GM12865 (cell line): ENCODE measurements at places on chromosomes 11 and 22.

GRCh38 chr11:70543611-70544010 is 145.3 kb downstream of the CTTN start:
- DNase-seq = no peak

- no peak for DNase-seq
These were observed 63.0 kb upstream of the THY1 start for GRCh38 chr11:119486016-119486415.

DNA sequence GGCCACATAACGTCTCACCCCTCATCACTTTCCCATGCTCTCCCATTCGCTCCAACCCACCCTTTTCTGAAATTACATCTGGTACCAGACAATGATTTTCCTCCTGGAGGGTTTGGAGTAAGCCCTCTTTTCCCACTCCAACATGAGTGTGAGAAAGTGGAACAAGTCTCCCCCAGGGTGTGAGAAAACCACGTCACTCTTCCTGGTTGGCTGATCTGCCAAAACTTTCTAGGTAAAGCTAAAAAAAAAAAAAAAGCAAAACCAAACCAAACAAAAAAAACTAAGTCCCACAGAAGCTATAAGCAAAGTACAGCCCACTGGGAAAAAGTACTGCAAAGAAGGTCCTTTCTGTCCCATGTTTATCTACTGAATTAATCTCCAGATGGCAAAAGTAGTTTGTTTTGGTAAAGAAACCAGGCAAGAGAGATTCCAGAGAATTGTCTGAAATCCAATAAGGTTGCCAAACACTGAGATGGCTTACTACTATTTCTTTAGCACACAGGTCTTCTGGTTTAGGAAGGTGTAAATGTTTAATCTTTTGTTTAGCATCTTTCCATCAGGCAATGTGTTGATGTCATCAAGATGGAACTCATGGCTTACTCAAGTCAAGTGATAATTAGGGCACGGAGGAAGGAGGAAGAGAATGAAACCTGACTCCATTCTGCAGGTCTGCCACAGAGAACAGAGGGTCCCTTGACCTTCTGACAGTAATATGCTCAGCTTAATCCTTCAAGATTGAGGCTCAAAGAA is 395.6 kb downstream of the LARGE1 start:
- DNase-seq = no peak

DNA sequence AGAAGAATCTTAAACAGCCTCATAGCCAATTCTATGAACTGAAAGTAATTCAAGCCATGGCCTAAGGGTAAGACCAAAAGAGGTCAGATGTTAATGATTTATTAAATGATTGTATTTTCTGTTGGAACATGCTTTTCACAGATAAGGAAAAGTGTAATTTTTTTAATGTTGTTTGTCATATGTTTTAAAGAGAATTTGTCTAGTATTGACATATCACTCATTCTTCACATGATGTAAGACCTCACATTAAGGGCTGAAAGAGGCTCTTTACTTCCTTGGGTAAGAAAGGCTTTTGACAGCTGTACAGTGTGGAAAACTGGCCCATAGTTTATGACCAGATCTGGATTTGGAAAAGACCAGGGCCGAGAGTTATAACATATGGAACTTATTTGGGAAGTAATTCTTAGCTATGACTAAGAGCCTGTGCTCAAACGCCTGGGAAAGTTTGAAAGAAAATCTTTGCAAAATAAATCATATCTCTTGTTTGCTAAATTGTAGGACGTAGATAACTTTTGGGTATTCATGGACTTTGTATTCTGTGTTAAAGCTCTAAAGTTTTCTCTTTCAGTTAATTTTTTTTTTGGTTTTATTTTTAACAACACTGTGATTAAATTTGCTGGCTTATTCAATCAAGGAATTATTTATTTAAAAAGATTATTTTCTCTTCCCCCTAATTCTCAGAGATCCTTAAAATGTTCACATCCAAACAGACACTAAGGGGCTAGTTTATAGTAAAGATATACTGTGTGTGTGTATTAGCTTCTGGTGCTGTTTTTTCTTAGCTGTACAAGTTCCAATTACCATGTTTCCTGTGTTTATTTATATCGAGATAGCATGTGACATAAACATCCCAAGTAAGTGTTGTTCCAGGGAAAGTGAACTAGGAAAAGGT is 162.2 kb downstream of the ARHGAP42 start:
- DNase-seq = no peak

DNA sequence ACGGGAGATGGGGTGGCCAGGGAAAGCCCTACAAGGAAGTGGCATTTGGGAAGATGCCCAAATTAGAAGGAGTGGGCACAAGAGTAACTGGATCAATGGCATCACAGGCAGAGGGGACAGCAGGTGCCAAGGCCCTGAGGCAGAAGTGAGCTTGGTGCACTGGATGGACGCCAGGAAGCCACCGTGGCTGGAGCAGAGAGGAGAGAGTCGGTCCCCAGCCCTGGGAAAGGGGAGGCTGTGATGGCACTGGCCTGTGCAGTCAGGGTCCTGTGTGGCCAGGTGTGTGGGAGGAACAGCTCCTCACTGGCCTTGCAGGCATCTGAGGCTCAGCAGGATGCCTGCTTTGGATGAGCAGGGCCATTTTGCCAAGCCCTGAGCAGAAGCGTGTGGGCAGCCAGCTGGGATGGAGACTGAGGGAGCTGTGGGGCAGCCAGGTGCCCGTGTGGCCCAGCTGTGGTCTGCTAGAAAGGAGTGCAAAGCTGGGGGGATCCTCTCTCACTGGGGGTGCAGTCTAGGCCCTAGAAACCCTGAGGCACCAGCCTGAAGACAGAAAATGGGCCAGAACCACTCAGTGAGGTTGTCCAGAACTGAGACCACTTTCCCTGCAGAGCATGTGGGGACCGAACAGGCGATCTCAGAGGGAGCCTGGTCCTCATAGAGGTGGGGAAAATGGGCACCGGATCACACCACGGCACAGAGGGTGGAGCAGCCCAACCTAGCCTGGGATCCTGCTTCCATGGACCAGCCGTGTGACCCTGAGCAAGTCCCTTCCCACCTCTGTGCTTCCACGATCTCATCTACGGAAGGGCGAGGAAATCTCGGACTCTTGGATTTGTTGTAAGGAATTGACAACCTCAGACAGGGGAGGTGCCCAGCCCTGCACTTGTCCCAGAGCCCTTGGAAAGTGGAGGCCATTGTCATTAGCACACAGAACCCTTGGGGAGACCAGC is 78.6 kb upstream of the RTL6 start:
- no peak for DNase-seq

DNA sequence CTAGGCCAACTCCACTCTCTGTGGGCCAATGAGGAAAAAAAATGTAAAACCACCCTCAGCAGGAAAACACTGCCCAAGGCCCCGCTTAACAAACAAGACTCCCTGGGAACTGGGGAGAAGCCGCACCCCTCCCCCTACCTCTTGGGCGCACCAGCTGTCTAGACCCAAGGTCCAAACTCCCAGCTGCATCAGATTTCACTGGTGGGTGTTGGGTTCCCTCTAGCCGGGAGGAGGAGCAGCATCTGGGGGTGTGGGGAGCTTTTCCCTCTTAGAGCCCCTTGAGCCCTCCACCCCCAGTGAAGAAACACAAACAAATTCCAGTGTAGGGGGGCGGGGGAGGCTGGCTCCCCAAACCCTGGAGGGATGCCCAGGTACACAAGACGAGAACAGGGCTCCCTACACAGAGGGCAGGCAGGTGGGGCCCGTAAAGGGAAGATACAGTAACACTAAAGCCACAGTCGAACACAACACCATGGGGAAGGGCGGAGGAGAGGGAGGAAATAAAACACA is 64.9 kb downstream of the NECTIN1 start:
- DNase-seq = no peak

- DNase-seq = peak; percentile 55
These were observed 20.2 kb downstream of the BPIFC start for GRCh38 chr22:32444068-32444467.

GRCh38 chr11:115321605-115322289 is 182.5 kb downstream of the CADM1 start:
- DNase-seq = no peak

- DNase-seq = no peak
These were observed 27.7 kb downstream of the RTN4R start for GRCh38 chr22:20240447-20240764.

DNA sequence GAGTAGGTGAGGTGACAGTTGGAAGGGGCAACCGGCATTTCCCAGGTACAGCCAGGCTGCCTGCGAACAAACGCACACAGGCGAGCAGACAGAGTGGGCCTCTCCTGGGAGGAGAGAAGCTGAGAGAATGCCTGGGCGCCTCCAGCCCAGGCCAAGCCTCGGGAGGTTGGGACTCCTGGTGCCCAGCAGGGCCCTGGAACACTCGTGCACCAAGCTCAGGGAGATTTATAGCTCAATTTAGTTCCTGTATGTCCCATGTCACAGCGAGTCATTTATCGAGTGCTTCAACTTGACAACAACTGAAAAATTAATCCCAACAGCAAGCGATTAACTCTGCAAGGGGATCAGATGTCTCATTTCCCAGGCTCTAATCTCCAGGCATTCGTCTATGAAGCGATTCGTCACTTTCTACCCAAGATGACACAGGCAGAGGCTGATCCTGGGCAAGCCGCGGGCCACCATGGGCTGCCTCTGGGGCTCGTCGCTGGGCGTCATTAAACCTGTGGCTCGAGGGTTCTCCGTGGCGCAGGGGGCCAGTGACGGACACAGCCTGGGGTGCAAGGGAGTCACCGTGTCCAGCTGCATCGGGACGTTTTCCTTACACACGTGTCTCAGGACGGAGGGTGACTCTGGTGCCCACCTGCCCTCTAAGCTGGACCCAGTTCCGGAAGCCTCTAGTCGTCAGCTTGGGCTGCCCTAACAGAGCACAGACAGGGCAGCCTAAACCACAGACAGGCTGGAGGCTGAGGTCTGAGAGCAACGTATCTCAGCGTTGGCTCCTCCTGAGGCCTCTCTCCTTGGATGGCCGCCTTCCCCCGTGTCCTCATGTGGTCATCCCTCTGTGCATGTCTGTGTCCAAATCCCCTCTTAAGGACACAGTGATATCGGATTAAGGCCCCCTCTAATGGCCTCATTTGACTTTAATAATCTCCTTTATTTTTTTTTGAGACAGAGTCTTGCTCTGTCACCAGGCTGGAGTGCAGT is 154.1 kb downstream of the CTTN start:
- DNase-seq = no peak

DNA sequence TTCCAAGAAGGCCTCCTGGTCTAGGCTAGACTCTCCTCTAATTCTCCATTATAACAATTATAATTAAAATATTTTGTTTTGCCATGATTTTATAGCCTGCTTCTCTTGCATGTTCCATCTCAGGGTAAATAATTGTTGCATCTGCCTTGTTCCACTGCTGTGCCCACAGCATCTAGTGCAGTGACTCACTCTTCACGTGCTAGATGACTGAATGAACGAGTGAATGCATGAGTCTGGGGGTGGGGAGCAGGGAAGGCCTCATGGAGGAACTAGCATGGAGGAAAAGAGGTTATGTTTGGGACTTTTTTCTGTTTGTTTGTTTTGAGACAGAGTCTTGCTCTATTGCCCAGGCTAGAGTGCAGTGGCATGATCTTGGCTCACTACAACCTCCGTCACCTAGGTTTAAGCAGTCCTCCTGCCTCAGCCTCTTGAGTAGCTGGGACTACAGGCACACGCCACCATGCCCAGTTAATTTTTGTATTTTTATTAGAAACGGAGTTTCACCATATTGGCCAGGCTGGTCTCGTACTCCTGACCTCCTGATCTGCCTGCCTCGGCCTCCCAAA is 5.2 kb upstream of the OAF start:
- no peak for DNase-seq
